ENCODE measurements at places on chromosomes 13 and 19. TPM values are rescaled to one million over a fixed set of nuclear protein-coding genes. Genes with fewer than 3 reads are reported as not detected.

- DNase-seq = no peak
These were observed 4.3 kb downstream of the HPN start for GRCh38 chr19:35045667-35046300.

CHAF1A gene
- 10.9 TPM for total RNA-seq

ELANE gene
- total RNA-seq = not detected

GRCh38 chr13:33014291-33014690 lies 1.9 kb upstream of the KL start:
- DNase-seq = peak; percentile 9

DNA sequence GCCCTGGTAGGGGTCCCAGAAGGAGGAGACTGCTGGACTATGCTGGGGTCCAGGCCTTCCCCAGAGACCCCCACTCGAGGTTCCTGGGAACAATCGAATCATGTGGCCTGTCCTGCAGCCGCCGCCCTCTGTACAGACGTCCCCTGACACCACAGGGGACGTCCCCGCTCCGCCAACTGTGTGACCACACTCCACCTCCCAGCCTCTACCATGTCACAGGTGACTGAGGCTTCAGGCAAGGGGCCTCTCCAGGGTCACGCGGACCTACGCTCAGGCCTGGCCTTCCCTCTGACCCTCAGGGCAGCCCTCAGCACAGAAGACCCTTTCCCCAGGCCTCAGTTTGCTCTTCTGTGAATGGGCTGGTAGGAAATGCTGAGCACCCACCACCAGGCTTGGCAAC lies 13.1 kb upstream of the TMEM161A start:
- no peak for DNase-seq

DNA sequence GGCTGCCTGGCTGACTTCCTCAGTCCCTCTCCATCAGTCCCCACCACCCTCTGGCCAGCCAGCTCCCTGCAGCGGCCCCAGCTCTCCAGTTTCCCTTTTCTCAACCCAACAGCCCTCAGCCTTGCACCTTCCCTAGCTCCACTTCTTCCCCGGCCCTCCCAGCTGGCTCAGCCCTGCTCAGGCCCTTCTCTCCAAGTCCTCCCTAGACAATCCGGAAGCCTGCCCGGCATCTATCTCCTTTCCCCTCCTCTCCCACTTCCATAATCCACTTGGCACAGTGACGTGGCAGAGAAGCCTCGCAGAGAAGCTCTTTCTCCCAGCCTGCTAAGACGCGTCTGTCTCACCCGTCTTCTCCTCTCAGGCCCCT lies 1.1 kb downstream of the UBXN6 start:
- DNase-seq = peak; percentile 36

LGALS14 gene
- not detected for total RNA-seq

- DNase-seq = no peak
These were observed 2.6 kb upstream of the EPN1 start for GRCh38 chr19:55672418-55672817.

CABP5 gene
- not detected for total RNA-seq

GRCh38 chr13:67134417-67135129 lies 95.6 kb downstream of the PCDH9 start:
- no peak for DNase-seq

DNA sequence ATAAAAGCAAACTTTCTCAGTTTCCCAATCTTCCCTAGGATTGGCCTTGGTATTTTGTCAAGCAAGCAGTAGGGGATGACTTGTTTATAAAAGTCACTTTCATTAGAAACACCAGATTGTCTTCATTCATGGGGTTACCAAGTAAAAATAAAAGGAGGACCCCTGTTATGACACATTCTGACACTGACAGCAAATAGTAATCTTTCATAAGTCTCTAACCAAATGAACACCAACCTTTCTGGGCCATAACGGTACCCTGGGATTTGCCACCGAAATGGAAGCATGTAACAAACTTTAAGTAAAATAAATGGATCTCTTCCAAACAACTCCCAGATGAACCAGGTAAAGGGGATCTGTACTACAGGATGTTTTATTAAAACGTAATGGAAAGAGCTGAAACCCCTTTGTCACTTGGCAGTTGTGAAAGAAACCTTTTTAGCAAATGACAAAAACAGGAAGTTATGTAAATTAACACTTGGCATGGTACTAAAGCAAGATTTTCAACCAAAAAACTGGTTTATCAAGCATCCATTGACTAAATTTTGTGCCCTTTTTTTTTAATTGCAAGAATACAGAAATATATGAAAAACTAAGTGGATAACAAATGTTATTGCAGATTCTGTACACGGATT lies 335.6 kb downstream of the RBM26 start:
- DNase-seq = no peak

RAB8A gene
- 82.0 TPM for total RNA-seq

DNA sequence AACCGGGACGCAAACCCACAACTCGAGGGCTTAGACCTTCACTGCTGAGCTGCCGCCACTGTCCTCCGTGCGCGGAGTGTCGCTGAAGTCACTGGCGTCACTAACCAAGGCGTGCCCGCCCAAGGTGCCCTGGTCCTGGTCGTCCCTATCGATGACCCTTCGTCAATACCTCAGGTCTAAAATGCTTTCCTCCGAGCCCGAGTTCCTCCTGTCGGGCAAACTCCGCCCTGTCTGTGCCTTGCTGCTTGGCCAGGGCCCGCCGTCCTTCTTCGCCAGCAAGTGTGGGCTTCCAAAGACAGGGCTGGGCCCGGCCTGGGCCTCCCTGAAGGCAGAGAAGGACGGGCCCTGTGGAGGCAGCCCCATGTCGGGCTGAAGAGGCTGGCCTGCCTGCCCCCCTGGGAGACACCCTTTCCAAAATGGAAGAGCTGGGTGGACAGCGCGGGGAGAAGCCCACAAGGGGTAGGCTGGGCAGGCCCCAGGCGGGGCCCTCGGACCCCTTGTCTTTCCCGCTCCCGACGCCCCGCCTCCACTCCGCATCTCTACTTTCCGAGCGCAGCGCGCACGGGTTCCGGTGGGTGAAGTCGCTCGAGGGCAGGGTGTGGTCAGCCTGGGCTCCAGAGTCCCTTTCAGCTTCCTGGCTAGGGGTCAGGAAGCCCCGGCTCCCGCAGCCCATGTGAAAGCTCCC lies 13.4 kb downstream of the RB1 start:
- DNase-seq = no peak

RETN gene
- total RNA-seq = not detected

IGFL3 gene
- total RNA-seq = not detected

C1QTNF9B gene
- total RNA-seq = not detected

DNA sequence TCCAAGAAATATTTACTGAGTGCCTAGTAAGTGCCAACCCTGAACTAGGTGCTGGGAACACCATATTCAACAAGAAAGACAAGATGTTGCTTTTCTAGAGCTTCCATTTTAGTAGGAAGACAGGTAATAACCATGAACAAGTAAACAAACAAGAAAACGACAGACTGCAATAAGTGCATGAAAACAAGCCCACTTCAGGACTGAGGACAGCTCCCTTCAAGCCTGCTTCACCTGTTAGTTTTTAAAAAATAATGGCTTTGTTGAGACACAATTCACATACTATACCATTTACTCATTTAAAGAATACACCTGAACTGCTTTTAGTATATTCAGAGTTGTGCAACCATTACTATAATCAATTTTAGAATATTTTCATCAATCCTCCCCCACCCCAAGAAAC lies 30.4 kb downstream of the CYP4F22 start:
- DNase-seq = no peak

GRCh38 chr13:111925146-111925875 lies 141.6 kb upstream of the SOX1 start:
- DNase-seq = no peak

TPGS1 gene
- 75.5 TPM for total RNA-seq

DNA sequence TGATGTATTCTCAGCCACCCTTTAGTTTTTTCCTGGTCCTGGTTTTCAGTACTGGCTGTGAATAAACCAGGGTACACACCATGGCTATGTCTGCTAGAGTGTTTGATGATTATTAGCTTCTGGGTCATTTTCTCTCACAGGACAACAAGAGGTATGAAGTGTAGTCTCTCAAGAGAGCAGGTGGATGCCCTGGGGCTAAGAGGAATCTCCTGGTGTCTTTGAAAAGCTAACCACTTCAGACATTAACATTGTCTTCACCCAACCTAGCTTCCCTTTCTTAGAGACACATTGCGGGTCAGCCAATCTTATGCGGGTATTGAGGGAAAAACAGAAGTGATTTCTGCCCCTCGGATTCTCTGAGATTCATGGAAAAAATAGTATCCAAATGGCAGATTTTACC lies 1.6 kb downstream of the ZNF730 start:
- DNase-seq = no peak

DNA sequence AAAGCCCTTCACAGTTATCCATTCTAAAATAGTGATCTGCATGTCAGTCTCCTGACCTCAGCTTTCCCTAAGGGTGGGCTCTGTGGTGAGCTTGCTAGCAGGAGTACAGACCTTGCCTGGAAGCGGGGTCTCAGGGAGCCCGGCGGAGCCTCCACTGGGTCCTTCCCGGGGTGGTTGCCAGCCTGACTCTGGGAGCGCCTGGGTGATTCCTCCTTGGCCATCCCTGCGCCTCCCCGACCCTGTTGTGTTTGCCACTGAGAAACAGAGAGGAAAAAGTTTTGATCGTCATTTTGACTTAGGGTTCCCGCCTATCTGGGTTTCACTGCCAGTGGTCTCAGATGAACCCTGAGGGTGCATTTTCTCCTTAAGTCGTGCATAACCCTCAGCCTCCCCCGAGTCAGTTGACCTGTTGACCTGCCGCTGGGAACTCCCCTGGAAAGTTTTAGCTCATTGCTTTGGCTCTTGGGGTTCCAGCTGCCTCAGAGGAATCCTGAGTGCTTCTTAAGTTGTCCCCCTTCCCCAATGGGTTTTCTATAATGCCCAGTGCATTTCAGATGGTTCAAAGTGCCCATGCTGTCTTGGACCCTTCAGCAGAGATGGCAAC lies 117.8 kb downstream of the RAB20 start:
- DNase-seq = no peak

GRCh38 chr19:16064209-16064889 lies 11.9 kb upstream of the TPM4 start:
- DNase-seq = no peak

GRCh38 chr13:94256721-94257120 lies 222.8 kb downstream of the DCT start:
- no peak for DNase-seq

ZNF780A gene
- 40.4 TPM for total RNA-seq

DNA sequence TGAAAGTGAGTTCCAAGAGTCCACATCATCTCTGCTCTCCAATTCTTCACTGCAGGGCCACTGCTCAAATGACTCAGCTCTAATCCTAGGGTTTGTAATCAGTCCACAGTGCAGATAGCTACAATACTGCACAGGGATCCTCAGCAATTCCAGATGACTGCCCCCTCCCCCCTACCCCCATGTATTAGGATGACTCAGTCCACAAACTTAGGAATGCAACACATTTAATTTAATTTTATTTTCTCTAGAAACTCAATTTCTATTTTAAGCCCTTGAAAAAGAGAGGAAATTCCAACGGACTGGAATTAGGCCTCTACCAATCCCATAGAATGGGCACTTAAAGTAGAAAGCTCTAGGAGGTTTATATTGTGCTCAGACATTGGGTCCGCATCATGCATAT lies 173.8 kb upstream of the SOX21 start:
- DNase-seq = no peak

DNA sequence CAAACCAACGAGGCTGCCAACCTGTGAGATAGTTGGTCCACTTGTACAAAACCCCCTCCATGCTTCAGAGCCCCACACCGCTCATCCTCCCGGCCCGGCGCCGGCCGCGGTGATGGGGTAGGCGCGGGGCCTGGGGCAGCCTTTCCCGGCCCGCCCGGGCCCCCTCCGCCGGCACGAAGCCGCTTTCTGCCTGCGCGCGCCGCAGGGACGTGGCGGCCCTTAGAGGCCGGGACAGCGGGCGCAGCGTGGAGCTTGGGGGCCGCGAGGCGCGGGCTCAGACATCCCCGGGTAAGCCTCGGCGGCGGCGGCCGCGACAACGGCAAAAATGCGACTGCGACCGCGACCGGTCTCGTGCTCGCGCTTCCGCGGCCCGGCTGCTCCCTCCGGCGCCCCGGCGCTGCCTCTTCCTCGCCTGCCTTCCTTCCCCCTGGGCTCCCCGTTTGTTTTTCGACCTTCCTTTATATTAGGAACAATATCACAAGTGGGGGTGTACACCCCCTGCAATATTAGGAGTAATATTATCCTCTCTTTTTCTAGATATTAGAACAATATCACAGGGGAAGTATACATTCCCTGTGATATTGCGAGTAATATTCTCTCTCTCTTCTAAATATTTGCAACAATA lies 53.9 kb upstream of the CEACAM21 start:
- no peak for DNase-seq

- no peak for DNase-seq
These were observed 97.5 kb downstream of the FOXO1 start for GRCh38 chr13:40569024-40569350.

CYP2A6 gene
- total RNA-seq = not detected

GRCh38 chr19:8367327-8368001 lies 3.5 kb downstream of the ANGPTL4 start:
- DNase-seq = peak; percentile 90

DNA sequence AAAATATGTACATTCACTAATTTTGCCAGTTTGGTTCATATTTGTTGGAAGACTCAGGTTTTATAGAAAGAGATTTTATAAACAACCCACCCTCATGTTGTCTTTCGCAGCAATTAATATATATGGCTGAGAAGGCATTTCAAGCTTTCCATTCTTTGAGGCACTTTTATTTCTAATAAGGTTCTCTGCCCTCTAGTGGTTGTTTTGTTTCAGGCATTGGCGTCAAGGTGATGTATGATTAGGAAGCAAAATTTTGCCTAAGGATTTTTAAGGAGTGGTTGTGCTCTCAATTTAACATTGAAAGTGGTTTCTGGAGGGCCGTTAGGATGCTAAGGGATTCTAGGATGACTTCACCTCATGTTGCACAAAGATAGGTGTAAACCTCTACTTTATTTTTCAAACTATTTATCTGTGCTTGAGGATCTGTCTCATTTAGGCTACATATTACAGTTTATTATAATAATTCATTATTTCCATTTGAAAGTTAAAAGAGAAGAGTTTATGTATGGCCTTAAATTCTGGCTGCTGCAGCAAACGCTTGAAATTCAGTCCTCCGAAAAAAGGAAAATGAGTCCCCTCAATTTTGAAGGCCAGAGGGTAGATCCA lies 35.9 kb downstream of the OXGR1 start:
- DNase-seq = peak; percentile 24

SMIM44 gene
- 2.1 TPM for total RNA-seq
